ENCODE measurements at places on chromosomes 2 and 18.

DNA sequence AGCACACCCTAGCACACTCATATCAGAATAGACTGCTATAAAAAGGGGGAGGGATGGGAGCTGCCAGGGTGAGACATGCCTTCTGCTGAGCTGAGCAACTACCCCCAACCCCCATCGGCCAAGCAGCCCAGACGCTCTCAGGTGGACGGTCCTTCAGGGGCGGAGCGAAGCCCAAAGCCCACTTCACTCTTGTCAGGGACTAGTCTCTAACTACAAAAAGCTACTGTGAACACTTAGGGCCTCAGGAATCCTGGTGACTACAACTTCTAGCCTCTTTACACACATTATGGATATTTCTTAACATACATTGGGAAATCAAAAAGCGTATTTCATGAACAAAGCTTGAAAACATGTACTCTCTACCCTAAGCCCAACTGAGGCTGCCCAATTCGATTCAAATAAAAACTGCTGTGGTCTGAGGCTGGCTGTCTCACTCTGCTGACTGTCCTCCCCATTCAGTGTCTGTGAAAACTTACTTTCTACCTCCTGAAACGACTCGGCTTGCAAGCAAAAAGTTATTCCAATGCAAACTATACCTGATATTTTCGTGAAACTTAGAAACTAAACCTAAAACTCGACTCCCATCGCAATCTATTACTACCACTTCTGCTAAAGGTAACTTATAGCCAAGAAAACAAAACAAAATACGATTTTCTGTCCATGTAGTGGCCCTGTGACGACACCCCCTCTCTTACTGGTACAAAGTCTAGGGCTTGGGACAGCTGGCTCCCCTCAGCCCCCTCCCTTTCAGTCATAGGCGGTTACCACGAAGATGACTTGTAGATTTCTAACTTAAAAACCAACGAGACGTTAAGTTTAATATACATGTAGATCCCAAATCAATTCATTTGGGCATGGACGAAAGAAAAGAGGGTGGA lies 1.2 kb downstream of the SERTAD2 start:
- peak; percentile 62 for DNase-seq

- DNase-seq = no peak
These were observed 843.6 kb downstream of the TRIB2 start for GRCh38 chr2:13560322-13560721.

GRCh38 chr2:46074501-46074900 lies 222.7 kb upstream of the EPAS1 start:
- DNase-seq = no peak

DNA sequence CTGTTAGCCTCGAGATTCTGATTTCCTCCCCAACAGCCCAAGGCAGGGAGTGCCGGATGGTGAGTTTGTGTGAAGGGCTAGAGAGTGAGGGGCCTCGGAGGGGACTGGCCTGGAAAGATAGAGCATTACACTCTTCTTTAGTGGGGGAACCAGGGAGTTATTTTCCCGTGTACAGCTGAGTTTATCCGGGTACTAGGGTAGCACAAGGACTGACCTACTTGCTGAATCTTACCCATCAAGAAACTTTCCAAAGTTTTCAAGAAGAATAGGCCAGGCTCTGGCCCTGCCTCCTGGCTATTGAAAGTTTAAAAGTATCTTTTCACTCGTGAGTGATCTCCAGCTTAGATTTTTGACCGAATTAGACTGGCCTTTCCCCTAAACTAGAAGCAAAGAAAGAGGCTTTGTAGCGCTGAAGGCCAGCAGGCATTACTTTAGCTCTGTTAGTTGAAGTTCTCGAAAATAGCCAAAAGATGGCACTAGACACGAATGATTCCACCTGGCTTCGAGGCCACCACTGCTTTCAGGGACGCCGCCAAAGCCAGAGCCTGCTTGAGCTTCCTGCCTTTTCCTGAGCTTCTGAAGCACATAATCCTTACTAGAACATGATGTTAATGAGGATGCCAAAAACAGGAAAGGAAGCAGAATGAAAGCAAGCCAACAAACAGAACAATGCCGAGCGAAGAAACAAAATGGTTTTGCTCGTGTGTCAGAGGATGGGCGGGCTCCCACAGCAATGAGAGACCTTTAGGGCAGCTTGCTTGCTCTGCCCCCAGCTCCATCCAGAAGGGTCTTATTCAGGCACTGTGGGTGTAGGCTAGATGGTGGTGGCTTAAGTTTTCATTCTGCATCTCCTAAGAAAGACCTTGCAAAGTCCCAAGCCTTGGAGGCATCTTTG lies 55.8 kb downstream of the TSN start:
- DNase-seq = peak; percentile 27

- DNase-seq = no peak
These were observed 69.5 kb downstream of the FAM117B start for GRCh38 chr2:202704248-202704647.

- no peak for DNase-seq
These were observed 423.4 kb upstream of the ID2 start for GRCh38 chr2:8258406-8258805.

DNA sequence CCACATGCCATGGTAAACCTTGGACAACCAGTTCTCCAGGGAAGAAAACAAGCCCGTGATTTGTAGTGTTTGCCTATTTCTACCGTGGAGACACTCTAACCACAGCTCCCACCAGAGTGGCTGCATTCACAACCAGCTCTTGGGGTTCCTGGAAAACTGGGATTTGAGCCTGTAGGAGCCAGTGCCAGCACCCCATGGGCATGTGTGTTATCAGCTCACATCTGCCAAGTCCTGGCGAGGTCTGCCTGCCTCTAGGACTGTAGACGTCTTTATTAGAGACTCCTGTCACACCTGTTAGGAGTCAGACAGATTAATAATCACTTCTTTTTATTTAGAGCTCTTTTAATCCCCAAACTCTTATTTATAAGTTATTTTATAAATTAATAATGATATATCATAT lies 41.0 kb downstream of the INPP5D start:
- DNase-seq = no peak

DNA sequence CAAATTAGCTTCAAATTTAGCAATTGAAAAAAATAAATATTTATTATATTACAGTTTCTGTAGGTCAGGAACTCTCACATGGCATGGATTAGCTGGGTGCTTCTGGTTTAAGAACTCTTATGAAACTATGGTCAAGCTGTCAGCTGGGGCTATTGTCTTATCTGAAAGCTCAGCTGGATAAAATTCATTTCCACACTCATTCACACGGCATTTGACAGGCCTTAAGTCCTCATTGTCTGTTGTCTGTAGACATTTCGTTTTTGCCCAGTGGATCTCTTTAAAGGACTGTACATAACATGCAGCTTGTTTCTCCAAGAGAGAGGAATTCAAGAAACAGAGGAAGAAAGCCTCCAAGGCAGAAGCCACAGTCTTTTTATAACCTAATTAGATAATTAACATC lies 1556.8 kb upstream of the SLC39A10 start:
- no peak for DNase-seq

Measured in AG09309 (cell line).